ENCODE measurements at places on chromosomes 1 and 21. TPM values are rescaled to one million over a fixed set of nuclear protein-coding genes. Genes with fewer than 3 reads are reported as not detected.
A peak's percentile ranks its signal among the peaks of the same experiment; 100 is the strongest.

The PPP2R5A gene
- 41.4 TPM for total RNA-seq

- no peak for DNase-seq
Measured at GRCh38 chr1:229859026-229859425, 208.0 kb upstream of the GALNT2 start.

DNA sequence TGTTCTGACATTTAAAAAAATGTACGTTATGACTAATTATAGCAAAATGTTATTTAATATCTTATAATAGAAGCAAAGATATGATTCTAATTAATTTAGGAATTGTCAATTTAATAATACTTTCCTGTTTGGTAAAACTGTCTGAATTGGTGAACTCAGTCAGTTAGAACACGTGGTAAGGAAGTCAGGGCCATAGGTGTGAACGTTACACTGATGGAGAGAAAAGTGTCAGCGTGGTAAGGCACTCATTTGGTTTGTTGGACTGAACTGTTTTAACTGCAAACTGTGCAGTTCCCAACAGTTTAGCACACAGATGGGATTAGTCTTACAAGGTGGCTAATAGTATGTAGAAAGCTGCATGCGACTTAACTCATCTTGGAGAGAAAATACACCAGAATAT, 102.9 kb downstream of the EPB41 start:
- DNase-seq = no peak

DNA sequence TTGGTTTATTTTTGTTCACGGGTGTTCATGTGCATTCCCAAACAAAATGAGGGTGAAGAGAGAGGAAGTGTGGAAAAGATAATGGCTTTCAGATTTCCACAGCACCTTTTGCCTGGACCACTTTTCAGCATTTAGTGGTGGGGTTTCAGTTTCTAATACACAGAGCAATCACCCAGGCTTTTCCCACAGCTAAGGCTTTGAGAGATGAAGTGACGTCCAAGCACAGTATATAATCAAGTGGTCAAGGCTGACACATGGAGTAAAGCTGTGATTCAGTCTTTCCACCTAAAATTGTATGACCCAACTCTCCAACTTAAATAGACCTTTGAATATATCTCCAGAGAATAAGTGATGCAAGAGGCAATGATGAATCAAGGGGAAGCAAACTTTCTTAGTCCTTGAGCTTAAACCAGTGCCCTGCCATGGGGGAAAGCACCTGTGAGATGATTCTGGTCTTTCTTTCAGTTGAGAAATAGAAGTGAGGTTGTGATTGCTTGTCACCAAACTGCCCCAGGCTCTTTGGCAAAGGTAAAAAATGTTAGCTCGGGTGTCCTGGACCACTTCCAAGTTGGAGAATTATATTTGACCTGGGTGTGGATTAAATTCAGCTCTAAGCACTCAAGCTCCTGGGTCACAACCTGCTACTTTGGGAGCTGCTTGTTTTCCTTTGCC, 2.4 kb upstream of the PIK3R3 start:
- DNase-seq = no peak

DNA sequence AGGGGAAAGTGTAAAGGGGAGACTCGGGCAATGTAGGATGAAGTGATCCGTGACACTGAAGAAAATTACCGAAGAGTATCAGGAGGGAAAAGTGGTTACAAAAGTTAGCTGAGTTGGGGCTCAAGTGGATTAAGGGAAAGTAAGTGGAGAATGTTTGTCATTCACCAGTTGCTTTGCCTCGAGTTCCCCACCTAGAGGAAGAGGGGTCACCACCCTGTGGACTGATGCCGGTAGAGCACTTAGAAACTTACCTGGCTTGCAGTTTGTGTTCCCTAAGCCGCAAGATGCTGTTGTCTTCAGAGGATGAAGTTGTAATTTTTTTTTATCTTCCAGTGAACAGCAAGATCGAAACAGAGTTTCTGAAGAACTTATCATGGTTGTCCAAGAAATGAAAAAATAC, 1.0 kb downstream of the PER3 start:
- no peak for DNase-seq

The SLAMF9 gene
- total RNA-seq = not detected

DNA sequence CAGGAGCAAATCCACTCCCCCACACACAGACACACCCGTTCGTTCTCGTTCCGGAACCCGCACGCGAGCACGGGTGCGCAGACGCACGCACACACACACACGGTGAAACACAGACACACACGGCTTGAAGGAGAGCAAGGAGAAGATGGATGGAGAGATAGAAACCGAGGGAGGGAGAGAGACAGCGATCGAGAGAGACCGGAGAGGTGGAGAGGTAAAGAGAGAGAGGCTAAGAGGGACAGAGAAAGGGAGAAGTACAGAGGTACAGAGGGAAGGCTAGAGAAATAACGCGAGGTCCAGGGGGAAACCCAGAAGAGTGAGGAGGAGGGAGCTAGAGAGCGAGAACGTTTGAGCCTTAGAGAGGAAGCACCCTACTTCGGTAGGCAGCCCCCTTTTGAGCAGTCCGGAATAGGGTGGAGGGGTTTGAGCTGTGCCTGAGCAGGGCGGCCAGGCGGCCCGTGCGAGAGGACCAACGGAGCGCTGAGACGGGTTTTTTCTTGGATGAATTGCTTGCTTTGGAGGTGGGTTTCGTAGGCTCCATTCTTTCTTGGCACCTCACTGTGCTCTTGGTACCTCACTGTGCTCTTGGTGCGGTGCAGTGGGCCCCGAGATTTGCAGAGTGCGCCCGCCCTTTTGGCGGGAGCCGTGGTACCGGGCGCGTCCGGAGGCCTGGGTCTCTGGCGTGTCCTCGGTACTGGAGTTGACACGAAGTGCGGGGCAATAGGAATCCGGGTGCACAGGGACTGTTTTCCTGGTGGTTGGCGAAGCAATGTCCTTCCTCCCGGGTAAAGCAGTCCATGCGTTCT, 88.4 kb upstream of the RHOU start:
- DNase-seq = peak; percentile 80

DNA sequence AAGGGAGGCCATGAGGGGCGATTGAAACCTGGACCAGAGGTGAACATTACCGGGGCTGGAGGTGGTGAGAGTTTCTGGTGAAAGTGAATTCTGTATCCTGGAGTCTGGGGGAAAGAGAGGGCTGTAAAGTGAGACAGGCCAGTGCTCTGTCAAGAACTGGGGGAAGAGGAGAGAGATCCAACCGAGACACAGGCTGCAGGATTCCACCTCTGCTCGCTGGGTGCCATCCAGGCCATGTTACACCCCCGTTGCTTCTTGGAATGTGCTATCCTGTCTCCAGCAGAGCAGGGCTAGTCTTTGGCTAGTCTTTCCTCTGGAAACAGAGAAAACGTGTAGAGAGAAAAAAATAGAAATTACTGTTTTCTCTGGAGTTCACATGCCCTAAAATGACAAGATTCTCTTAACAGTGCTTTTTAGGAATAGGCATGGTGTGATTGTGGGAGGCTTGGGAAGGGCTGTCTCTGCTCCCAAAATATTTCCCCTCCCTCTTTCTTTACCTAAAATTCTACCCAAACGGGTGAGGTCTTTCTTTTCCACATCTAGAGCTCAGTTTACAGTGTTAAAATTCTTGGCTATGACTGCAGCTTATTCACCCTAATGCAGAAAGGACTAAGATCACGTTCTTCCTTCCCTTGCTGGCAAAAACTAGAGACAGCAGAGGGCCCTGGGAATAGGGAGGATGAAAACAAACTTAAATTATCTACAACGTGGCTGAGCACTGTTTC, 16.5 kb upstream of the OVAAL start:
- DNase-seq = peak; percentile 71

DNA sequence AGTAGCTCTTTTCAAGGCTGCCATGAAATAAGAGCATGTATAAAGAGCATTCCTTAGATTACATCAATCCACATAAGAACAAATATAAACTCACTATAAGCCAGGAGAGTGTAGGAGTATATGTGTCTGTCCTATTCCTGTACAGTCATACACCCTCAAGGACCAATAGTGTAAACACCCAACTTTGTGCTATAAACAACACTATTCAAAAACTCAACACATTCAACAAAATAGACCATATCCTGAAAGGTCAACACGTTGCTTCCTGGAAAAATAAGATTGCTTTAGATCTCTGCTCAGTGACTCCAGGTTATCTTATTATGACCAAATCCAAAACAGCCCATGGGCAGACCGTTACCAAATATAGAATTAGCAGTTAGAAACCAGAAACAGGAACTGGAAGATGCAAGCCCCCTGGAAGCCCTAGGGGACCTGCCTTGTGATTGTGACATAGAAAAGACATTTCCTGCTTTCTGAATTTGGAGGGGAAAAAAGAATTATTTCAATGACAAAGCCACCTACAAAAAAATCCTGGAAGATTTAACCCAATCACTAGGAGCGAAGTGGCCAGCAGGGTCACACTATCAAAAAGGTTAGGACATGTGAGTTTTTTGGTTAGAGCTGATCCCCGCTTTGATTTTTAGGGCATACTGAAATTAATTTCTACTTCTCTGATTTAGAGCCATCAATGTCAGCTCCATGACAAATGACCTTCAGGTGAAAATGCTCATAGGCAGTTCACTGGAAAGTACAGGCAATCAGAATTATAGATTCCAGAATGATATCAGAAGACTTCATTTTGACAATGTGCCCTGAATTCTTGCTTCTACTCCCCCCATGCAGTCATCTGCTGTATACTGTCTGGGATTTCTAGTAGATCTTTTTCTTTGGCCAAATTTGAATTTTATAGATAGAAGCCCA, 59.9 kb downstream of the LRRC8C start:
- no peak for DNase-seq

The RSPO1 gene
- 0.19 TPM for total RNA-seq

The GRHL3 gene
- 0.31 TPM for total RNA-seq

GRCh38 chr1:170351366-170351946, 180.5 kb upstream of the GORAB start:
- no peak for DNase-seq

GRCh38 chr1:110425612-110426152, 18.2 kb upstream of the LAMTOR5 start:
- DNase-seq = no peak

The FCRL6 gene
- not detected for total RNA-seq

GRCh38 chr1:66980745-66981367, 56.1 kb downstream of the MIER1 start:
- no peak for DNase-seq

DNA sequence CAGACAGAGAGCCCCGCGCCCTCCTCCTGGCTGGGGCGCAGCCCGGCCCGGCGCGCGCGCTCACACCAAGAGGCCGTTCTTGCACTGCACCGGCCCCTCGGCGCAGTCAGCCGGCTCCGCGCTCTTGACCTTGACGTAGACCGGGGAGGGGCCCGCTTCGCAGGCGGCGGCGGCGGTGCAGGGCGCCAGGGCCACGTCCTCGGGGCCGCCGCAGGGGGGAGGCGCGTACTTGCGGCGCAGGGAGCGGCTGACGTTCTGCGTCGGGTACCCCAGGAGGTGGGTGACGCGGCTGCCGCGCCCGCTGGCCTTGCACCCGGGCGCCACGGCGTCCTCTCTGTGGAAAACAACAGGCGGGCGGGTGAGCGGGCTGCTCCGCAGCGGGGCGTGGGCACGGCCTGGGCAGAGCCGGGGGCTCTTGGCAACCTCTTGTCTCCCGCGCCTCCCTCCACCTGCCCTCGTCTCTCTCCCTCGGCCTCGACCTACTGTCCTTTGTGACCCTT, 7.7 kb downstream of the VSIG8 start:
- DNase-seq = peak; percentile 89

GRCh38 chr1:98289311-98289710, 368.5 kb upstream of the DPYD start:
- DNase-seq = no peak
